Fibroblast of the aortic adventitia (primary cell): ENCODE measurements at places on chromosomes 13 and 19. TPM values are rescaled to one million over a fixed set of nuclear protein-coding genes. Genes with fewer than 3 reads are reported as not detected.

PSG3 gene
- not detected in 2 replicates for total RNA-seq

THAP8 gene
- total RNA-seq = 2.5 and 4.1 TPM in 2 replicates

ZNF208 gene
- 0.09 and 1.5 TPM in 2 replicates for total RNA-seq

WDR62 gene
- total RNA-seq = 0.25 and 10.1 TPM in 2 replicates

MISP gene
- 0.09 TPM in 1 of 2 replicates, not detected in the other for total RNA-seq

CEACAM7 gene
- not detected in 2 replicates for total RNA-seq

KRTDAP gene
- total RNA-seq = not detected in 2 replicates

MAST1 gene
- total RNA-seq = under 0.01 and 1.1 TPM in 2 replicates

ZNF443 gene
- 0.65 and 2.9 TPM in 2 replicates for total RNA-seq

C5AR1 gene
- total RNA-seq = 0.09 TPM in 1 of 2 replicates, not detected in the other

ZNF865 gene
- 0.08 and 1.5 TPM in 2 replicates for total RNA-seq

LAIR1 gene
- total RNA-seq = not detected in 2 replicates

SPC24 gene
- 8.9 and 49.0 TPM in 2 replicates for total RNA-seq

ZNF772 gene
- total RNA-seq = 6.4 and 17.9 TPM in 2 replicates

OR7G1 gene
- total RNA-seq = not detected in 2 replicates

LRRC4B gene
- not detected in 2 replicates for total RNA-seq

UNC13A gene
- 0.27 and 0.49 TPM in 2 replicates for total RNA-seq

ARMC6 gene
- total RNA-seq = 29.6 and 30.1 TPM in 2 replicates

IRGC gene
- not detected in 2 replicates for total RNA-seq

ZNF418 gene
- total RNA-seq = 3.6 and 13.6 TPM in 2 replicates

ZNF285 gene
- 1.6 and 4.1 TPM in 2 replicates for total RNA-seq

PDCD5 gene
- 71.2 and 161 TPM in 2 replicates for total RNA-seq

TCF3 gene
- total RNA-seq = 27.0 and 74.2 TPM in 2 replicates

LPAR2 gene
- total RNA-seq = 0.33 and 1.1 TPM in 2 replicates

CCDC70 gene
- not detected in 2 replicates for total RNA-seq

NDUFA7 gene
- 5.0 and 24.1 TPM in 2 replicates for total RNA-seq

ATP4A gene
- not detected in 2 replicates for total RNA-seq

WTIP gene
- 3.6 and 21.8 TPM in 2 replicates for total RNA-seq

PSG7 gene
- 0.27 TPM in 1 of 2 replicates, not detected in the other for total RNA-seq

LRP3 gene
- total RNA-seq = 15.0 and 33.2 TPM in 2 replicates

ARL11 gene
- not detected in 2 replicates for total RNA-seq

GEMIN7 gene
- total RNA-seq = 12.6 and 16.0 TPM in 2 replicates

ZNF543 gene
- total RNA-seq = 5.1 and 9.4 TPM in 2 replicates

CEACAM20 gene
- total RNA-seq = not detected in 2 replicates
